Stimulated activated CD8-positive, alpha-beta memory T cell treated with anti-CD3 and anti-CD28 coated beads, Interleukin-4, amount 100 ng/mL, for 1 hour (primary cell): ENCODE measurements at places on chromosomes 12 and 14.

DNA sequence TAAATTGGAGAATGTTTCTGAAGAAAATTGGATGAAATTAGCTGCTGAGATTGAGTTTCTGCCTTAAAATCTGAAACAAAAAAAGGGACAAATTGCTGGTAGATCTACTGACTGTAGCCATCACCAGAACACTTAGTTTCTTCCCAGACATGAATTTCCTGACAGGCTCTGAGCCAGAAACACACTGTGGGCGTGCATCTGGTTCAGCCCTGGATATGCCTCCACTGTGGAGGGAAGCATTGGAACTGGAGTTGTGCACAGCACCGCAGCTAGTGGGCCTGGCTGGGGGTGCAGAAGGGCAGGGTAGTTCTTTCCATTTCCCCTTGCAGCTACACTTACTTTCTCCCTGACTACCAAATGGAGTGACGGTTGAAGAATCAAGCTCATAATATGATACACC, 31.2 kb downstream of the CREBL2 start:
- no peak for DNase-seq

DNA sequence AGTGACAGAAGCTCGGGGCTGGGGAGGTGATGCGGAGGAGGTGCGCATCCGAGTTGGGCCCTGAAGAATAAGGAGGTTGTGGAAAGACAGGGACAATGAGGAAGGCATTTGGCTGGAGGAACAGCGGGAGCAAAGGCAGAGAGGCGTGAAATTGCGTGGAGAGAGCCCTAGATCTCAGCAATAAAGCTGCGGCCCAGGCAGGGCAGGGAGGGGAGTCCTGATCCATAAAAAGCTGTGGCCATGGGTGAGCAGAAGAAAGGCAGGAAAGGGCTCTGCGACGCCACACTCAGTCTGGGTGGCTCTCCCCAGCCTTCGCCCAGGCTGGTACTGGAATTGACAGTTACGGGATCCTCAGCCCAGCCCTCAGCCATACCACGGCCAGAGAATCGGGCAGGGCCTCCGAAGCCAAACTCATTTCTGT, 2.2 kb downstream of the FIGNL2 start:
- DNase-seq: no peak

- no peak for DNase-seq
Measured at GRCh38 chr12:26741584-26742227, 91.3 kb downstream of the ITPR2 start.

GRCh38 chr12:72144553-72144952, 127.6 kb upstream of the TRHDE start:
- no peak for DNase-seq

- no peak for DNase-seq
Measured at GRCh38 chr14:94761348-94761996, 8.4 kb downstream of the GSC start.

DNA sequence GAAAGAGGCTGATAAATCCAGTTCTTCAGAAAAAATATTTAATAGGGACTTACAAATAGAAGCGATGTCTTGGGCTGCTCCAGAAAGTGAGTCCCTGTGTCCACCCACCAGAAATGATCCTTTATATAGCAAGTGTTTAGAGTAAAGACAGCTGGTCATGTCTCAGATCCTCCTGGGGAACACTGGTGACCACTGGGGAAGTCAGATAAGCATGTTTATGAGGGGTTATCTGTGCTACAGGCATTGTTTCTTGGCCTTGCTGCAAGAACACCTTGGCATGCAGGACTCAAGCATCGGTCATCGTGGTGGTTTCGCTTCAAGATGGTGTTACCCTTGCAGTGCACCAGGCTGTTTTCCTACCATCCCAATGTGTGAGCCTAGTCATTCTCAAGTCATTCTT, 27.2 kb downstream of the CPM start:
- DNase-seq: no peak

- DNase-seq: no peak
Measured at GRCh38 chr12:38772437-38772836, 133.0 kb downstream of the CPNE8 start.

GRCh38 chr14:21309238-21309636, 29.4 kb downstream of the RPGRIP1 start:
- DNase-seq: no peak

- DNase-seq: no peak
Measured at GRCh38 chr12:104136577-104136976, 1.4 kb downstream of the NFYB start.

- DNase-seq: no peak
Measured at GRCh38 chr14:49982082-49982481, 89.2 kb downstream of the ARF6 start.

GRCh38 chr14:61479746-61480502, 158.5 kb downstream of the PRKCH start:
- DNase-seq: no peak

GRCh38 chr12:48824112-48824511, 5.8 kb downstream of the CACNB3 start:
- DNase-seq: no peak

DNA sequence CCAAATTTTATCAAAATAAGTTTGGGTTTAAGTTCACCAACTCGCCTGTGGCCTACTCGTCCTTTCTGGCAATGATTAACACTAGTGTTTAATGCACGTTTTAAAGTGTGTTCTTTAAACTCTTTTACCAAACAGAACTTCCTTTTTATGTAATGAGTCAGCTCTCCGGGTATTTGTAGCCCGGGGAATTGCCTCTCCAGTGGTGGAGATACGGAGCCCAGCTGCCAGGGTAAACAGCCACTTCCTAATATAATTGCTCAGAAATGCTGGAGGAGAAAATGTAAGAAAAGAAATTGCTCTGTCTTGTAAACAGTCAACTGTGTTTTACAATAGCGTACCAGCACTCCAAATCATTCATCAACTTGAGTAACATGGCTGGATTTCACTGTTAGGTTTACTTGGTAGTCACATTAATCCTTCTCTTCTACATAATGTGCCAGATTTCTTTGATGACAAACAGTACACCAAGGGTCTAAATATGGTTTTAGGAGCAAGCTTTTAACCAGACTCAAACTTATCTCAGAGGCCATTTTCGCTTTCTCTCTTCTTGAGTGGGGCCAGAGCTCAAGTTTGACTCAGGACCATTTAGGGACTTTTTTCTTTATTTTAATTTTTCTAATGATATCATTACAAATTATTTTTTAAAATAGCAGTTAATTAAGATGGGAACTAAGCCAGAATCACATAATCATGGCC, 101.2 kb upstream of the SLC38A2 start:
- DNase-seq: no peak
